ENCODE measurements at places on chromosomes 12 and 14. TPM values are rescaled to one million over a fixed set of nuclear protein-coding genes. Genes with fewer than 3 reads are reported as not detected.

Gene ESR2
- total RNA-seq, result 0.47 TPM

Gene LBHD2
- total RNA-seq, result not detected

Gene CCDC175
- total RNA-seq, result not detected

Gene PRH1
- total RNA-seq, result 3.8 TPM

Gene SOAT2
- 0.12 TPM for total RNA-seq

Gene ARHGAP9
- total RNA-seq, result 5.7 TPM

Gene KLHL28
- total RNA-seq, result 13.0 TPM

Gene NOC4L
- 12.1 TPM for total RNA-seq

Gene OR6C2
- not detected for total RNA-seq

Gene KRT3
- total RNA-seq, result not detected

Gene PLEKHH1
- total RNA-seq, result 5.5 TPM

Gene KRT77
- not detected for total RNA-seq

Measured in left ventricle myocardium superior (tissue), 1 donor.